Activated naive CD4-positive, alpha-beta T cell treated with Interleukin-2 at 50 U/mL for 16 hours (primary cell): ENCODE measurements at places on chromosomes 6 and 20.
A peak's percentile ranks its signal among the peaks of the same experiment; 100 is the strongest.

DNA sequence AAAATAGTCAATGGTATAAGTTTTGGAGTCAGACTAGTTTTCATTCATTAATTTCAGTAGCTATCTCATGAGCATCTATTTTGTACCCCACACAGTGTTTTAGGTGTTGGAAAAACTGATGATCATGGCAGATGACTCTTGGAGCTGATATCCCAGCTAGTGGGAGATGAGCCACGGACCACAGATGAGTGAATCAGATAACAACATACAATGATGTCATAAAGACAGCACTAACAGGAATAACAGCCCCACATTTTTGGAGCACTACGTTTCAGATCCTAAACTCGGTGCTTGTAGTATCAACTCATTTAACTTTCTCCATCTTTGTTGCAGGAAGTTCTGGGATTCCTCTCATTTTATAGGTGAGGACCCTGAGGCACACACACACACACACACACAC is 67.8 kb upstream of the EDN3 start:
- no peak for DNase-seq

DNA sequence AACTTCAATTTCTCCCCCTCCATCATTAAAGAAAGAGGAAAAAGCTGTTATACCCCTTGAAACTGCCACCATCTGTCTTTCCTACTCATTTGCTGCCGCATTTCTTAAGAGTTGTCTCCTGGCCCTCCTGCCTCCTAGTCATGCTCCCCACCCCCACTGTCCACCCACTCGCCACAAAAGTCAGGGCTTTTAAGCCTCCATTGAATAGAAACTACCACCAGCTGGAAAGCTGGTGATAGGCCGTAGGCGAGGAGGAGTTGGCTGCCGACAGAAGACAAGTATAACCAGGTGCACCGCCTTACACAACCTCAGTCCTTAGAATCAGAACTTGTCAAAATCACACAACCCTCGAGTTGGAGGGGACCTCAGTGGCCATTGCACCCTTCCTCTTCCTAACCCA is 67.6 kb downstream of the B3GAT2 start:
- no peak for DNase-seq

GRCh38 chr6:64100702-64101303 is 465.2 kb downstream of the PHF3 start:
- DNase-seq: no peak

- no peak for DNase-seq
Measured at GRCh38 chr6:126107475-126108166, 121.3 kb downstream of the TRMT11 start.

DNA sequence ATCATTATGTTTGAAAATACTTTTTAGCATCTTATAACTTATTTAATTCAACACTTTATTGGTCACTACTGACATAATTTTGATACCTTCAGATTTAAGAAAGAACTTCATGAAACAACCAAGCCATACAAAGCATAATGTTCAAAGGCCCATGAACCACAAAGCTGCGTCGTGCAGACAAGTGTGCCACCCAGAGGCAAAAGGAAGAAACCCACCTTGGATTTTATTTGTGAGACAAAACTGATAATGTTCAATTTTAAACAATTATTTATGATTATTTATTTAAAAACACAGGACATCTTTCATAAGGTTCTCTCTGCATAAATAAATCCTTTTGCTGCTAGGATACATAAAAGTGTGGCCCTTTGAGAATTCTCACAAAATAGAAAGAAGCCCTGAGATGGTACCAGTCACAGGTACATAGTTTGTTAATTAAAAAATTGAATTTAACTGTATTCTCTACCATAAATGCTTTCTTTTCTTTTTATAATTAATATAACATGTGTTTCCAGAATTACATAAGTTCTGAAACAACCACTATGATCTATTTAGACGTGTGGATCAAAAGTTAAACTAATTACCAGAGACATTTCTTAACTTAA is 143.7 kb downstream of the RALGAPA2 start:
- DNase-seq: peak; percentile 27

GRCh38 chr6:92259171-92259570 is 1160.2 kb downstream of the EPHA7 start:
- no peak for DNase-seq

- no peak for DNase-seq
Measured at GRCh38 chr20:9143926-9144325, 75.0 kb downstream of the PLCB4 start.

GRCh38 chr6:16277101-16277981 is 39.0 kb downstream of the GMPR start:
- no peak for DNase-seq

GRCh38 chr6:108580646-108581045 is 19.9 kb downstream of the FOXO3 start:
- DNase-seq: no peak

GRCh38 chr6:16767765-16768476 is 6.7 kb upstream of the ATXN1 start:
- no peak for DNase-seq

- DNase-seq: no peak
Measured at GRCh38 chr20:41534842-41535241, 83.3 kb downstream of the CHD6 start.
